ENCODE measurements at places on chromosomes 3 and 15.

DNA sequence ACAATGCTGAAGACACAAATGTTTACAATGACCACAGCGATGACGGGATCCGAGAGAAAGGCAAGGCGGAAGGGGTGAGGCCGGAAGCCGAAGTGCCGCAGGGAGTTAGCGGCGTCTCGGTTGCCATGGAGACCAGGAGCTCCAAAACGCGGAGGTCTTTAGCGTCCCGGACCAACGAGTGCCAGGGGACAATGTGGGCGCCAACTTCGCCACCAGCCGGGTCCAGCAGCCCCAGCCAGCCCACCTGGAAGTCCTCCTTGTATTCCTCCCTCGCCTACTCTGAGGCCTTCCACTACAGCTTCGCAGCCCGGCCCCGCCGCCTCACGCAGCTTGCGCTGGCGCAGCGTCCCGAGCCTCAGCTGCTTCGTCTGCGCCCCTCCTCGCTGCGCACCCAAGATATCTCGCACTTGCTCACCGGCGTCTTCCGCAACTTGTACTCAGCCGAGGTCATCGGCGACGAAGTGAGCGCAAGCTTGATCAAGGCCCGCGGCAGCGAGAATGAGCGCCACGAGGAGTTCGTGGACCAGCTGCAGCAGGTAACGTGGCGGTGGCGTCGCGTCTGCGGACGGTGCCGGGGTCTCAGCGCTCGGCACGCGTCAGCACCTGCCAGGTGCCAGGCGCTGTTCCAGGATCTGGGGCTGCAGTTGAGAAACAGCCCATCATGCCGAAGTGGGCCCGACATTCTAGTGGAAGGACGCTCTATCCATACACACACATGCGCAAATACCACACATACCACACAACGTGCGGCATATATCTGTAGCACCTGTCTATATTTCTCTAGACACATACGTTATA, at the start of gene DLEC1:
TSS of gene DLEC1 (plus strand) at position 108 of the 798 bp plus-strand sequence. CDS start at position 126, 18 bp downstream.
- peak; percentile 80 for DNase-seq

- DNase-seq: no peak
Measured at GRCh38 chr3:170397685-170398084, 21.0 kb upstream of the CLDN11 start.

- no peak for DNase-seq
Measured at GRCh38 chr15:24676431-24676830, 856 bp downstream of the NPAP1 start.

- no peak for DNase-seq
Measured at GRCh38 chr15:76973906-76974305, 21.0 kb upstream of the PSTPIP1 start.

- DNase-seq: no peak
Measured at GRCh38 chr15:85825719-85826118, 31.0 kb upstream of the KLHL25 start.

DNA sequence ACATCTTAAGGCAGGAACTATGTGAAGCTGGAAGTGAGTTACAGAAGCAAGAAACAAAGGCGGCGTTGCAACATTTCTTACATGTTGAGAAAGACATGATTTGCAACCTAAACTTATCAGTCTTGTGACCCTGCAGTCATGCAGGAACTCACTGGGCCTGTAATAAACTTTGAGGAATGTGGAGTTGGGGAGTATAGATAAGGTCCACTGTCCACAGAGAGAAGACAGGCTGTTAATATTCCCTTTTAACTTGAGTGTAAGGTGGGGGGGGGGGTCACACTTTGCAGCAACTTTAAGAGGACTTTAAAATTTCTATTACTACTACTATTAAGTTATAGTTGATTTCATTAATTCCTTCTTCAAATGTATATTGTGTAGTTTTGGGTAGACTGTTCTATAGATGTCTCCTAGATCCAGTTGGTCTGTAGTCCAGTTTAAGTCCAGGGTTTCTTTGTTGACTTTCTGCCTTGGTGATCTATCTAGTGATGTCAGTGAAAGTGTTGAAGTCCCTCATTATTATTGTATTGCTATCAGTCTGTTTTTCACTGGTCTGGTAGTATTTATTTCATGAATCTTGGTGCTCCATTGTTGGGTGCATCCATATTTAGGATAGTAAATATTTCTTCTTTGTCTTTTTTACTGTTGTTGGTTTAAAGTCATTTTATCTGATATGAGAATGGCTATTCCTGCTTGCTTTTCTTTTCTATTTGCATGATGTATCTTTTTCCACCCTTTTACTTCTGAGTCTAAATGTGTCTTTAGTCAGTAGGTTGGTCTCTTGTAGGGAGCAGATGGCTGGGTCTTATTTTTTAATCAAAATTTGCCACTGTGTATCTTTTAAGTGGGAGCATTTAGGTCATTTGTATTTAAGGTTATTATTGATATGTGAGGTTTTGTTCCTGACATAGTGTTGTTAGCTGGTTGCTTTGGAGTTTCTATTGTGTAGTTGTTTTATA, 15.6 kb upstream of the FAM98B start:
- DNase-seq: no peak

DNA sequence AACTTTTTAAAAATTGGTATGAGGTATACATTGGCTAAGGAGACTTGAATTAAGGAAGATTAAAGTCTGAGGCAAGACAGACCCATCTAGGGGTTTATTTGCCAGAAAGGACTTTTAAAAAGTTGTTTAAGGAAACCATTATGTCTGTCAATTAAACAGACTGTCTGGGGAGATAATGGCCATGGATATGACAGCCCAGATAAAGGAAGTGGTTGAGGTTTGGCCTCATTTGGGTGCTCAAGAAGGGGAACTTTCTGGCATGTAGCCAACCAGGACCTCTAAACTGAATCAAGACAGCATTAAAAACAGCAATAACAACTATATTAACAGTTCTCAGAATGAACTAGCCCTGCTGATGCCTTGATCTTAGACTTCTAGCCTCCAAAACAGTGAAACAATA, 9.9 kb upstream of the CD200R1L start:
- peak; percentile 31 for DNase-seq

DNA sequence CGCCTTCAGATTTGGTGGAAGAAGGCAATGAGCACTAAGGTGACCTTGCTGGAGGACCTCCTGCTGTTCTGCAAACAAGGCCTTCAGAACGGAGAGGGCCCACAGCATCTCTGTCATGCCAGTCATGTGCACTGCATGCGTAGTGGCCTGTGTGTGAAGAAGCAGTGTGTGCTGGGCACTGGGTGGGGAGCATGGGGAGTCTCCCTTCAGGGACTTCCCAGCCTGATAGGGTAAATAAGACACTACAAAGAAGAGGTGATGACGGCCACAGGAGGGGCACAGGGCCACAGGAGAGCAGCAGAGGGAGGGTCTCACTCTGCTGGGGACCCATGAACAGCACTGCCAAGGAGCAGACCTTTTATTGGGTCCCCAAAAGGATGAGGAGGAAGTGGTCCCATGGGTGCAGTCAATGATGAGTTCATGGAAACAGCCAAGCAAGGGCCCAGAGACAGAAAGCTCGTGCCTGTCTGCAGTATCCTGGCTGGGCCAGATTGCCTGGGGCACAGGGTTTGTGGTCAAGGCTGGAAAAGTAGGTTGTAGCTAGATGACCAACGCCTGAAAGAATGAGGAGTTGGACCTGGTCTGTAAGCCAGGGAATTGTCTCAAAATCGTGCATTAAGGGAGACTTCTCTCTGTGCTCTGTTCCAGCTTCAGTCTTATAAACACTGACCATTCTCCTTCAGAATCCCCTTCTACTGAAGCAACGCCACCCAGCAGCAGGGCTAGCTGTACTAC, 67.8 kb upstream of the SEC61A1 start:
- no peak for DNase-seq

DNA sequence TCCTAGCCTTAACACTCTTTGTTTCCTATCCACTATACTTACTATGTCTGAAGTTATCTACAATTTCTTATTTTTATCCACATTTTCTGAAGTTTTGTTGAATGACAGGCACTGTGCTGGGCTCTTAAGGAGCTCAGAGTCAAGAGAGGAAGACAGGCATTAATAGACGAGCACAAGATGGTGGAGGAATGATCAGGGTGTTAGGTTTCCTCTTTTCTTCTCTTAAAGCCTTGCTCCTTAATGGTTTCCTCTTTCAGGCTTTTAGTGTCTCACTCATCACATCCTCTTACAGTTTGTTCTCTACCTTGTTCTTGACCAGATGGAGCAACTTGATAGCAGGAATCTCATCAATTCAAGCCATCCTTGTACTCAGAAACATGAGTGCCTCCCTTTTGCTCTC, 52.9 kb upstream of the BCL6 start:
- DNase-seq: no peak

- no peak for DNase-seq
Measured at GRCh38 chr15:99671926-99672635, 61.2 kb downstream of the LYSMD4 start.

- no peak for DNase-seq
Measured at GRCh38 chr15:96058103-96058851, 272.2 kb upstream of the NR2F2 start.

DNA sequence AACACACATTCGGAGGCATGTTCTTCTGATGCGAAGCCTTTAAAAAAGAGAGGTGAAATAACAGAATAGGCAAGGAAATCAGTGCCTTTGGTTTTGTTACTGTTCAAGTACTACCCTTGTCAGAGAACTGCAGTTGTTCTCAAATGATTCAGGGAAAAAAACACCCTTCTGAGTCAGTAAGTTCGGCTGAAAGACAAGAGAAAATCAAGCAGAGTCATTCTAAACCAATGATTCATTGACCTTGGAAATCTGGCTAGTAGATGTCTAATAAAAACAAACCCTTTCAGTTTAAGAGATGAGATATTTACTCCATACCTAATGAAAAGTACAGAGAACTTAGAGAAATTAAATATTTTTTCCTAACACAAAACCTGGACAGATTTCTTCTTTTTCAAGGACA, 72.7 kb upstream of the ABI3BP start:
- no peak for DNase-seq

- DNase-seq: no peak
Measured at GRCh38 chr3:45204136-45204535, 22.0 kb downstream of the TMEM158 start.

GRCh38 chr3:131701153-131701770, 198.5 kb upstream of the MRPL3 start:
- no peak for DNase-seq

GRCh38 chr3:46864061-46864881, 1.0 kb upstream of the MYL3 start:
- no peak for DNase-seq

- DNase-seq: no peak
Measured at GRCh38 chr3:195154793-195155535, 116.0 kb downstream of the XXYLT1 start.

DNA sequence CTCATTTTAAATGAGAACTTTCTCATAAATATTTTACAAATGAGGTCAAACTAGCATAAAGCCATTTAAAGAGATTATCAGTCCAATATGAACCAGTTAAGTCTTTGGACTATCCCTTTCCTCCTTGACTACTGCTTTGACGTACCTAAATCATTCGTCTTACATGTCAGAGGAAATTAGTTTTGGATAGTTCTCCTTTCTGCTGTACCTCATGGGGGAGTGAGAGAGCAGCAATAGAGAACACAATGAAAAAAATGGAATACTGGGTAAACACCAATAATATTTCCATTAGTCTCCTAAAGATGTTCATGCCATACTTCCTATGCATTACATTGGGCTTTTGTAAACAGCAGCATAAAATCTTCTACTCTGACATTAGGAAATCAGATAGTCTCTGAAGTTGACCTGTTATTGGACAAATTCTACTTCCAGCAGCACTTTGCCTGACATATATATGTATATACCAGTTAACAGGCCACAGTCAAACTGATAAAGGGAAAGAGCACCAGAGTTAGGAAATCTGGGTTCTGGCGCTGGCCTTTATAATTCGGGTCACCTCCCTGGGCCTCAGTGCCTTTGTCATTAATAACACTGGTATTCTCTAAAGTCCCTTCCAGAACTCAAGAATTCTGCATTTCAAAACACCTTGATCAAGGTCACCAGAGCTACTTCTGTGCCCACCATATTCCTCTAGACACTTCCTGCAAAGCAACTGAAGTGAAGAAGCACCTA, 26.8 kb downstream of the TIMMDC1 start:
- DNase-seq: no peak

DNA sequence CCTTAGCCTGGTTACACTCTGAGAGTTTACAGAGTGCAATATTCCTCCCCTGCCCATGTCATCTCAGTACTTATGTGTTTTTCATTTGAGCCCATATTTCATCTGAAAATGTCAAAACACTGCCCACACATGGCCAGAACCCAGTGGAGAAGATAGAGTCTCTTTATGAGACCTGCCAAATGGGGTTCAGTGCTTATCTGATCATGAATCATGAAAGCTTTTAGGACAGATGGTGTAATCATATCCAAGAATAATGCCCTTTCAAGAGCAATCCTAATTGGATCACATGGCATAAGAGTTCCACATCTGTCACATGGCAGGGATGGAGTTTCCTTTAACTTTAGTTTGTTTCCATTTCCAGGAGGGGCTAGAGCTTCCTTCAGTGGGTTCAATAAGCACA, 77.2 kb upstream of the AGBL1 start:
- DNase-seq: no peak

GRCh38 chr15:101027273-101027901, 108.2 kb downstream of the LRRK1 start:
- no peak for DNase-seq

DNA sequence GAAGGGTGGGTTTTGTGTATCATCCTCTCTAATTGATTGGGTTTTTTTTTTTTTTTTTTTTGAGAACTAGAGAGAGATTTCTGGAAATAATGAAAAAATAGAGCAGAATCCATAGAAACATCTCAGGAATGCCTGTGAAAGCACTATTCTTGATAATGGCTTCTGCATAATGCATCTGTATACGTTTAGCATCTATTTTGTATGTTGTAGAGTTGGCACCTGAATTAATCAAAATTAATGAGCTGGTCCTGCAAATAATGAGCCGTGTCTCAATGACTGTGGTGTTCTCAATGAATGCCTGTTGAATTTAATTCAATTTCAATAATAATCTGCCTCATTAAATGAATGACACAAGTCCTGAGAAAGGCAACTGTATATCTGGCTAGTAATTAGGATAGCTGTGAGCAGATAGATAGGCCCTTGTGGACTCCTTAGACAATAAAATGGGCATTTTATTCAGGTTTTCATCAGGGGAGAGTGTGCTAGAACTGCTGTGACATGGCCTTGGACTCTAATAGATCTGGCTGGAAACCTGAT, 70.5 kb upstream of the WDR72 start:
- no peak for DNase-seq

DNA sequence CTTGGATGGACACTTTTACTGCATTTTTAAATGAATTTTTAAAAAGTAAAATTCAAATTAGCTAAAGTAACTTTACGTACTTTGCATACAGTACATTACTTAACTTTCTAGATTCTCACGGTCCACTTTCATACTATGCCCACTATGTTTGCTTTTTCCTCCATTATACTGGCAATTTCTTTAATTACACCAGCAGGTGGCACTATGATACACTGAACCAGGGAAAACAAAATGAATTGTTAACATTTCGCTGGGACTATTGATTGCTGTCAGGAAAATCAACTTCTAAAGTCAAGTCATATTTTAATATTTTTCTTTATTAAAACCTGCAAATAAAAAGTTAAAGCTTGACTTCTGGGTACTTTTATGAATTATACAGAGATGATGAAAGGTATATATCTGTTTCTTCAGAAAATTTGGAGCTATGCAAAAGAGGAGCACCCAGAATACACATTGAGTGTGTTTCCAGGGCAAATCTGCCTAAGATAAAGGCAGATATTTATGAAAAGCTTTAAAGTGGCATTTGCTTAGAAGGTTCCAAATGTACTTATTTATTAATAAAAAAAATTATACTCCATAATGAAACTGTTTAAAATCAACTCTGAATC, 21.8 kb upstream of the POU1F1 start:
- no peak for DNase-seq

- DNase-seq: no peak
Measured at GRCh38 chr3:127438951-127439350, 151.1 kb upstream of the PRR20G start.

GRCh38 chr3:121997372-121997771, 24.7 kb downstream of the ILDR1 start:
- DNase-seq: no peak

GRCh38 chr15:69623392-69624154, 171.0 kb downstream of the RPLP1 start:
- no peak for DNase-seq
